ENCODE measurements at places on chromosomes 6 and 20.

GRCh38 chr6:93423542-93423941 lies 4.2 kb upstream of the EPHA7 start:
- peak; percentile 65 for DNase-seq

DNA sequence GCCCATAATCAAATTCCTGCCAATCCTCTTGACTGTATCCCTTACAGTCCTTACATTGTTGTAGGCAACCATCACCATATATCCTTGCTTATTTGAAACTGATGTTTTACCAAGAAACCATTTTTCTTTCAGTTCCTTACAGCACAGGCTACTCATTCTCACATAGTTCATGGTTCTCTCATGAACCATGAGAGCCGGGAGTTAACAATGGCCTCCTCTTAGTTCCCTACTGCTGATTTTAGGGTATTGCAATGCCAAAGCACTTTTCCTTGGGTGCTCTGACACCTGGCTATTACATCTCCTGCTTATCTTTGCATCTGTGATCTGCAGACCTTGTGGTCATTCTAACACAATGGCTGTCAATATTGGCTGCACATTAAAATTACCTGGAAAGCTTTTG lies 133.4 kb downstream of the MYB start:
- DNase-seq, result no peak

GRCh38 chr6:85412911-85413430 lies 36.9 kb upstream of the NT5E start:
- DNase-seq, result no peak

- no peak for DNase-seq
Observed at GRCh38 chr20:32573167-32573851, 11.8 kb downstream of the NOL4L start.

DNA sequence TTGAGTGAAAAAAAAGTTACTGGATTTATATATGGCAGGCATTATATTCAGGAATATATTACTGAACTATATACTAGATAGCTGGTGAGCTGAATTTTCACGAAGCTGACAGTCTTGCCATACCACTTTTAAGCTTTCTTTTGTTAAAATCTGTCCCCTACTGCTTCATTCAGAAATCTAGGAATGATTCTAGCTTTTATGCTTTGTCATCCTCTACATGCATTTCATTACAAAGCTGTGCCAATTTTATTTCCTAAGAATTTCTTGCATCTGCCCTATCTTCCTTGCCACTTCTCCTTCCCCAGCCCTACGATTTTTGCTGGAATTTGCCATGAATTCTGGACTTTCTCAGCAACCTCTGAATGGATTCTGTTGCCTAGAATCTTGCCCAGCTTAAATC lies 158.5 kb upstream of the ADGRB3 start:
- no peak for DNase-seq

DNA sequence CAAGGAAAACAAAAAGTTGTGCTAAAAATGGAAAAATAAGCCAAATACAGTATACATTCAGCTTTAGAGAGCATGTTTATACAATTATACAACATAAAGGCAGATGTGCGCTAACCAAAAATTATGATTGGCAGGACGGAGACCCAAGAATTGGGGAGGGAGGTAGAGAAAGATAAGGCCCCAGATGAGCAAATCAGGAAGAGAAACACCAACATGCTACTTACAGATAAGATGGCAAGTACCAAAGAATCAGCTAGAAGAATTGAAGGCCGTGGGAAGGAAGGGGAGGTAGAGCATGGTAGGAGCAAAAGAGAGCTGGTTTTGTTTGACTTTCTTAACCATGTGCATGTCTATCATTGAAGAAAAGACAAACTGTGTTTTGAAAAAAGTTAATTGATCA lies 45.4 kb downstream of the PRND start:
- no peak for DNase-seq

DNA sequence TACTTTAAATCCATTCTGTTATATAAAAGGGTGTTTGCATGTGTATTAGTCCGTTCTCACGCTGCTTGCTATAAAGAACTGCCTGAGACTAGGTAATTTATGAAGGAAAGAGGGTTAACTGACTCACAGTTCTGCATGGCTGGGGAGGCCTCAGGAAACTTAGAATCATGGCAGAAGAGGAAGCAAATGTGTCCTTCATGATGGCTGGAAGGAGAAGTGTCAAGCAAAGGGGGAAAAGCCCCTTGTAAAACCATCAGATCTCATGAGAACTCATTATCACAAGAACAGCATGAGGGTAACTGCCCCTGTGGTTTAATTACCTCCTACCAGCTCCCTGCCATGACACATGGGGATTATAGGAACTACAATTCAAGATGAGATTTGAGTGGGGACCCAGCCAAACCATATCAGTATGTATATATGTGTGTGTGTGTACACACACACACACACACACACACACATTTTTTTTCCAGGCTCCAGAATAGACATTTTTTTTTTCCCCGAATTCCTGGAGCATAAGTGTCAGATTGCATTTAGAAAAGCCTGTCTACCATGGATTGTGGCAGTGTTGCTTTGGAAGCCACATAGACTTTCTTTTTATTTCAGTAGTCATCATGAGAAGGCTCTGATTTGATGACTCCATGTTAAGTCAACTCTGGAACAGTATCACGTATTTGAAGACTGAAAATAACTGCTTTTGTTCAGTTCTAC lies 31.5 kb downstream of the KDM1B start:
- no peak for DNase-seq

GRCh38 chr6:147169529-147169928 lies 34.7 kb upstream of the STXBP5 start:
- no peak for DNase-seq

- no peak for DNase-seq
Observed at GRCh38 chr6:48213076-48213788, 102.2 kb upstream of the PTCHD4 start.

Data from choroid plexus epithelial cell (primary cell).